Germinal center (tissue), 1 donor: ENCODE measurements at places on chromosomes 6 and 20.
A peak's percentile ranks its signal among the peaks of the same experiment; 100 is the strongest.

GRCh38 chr6:37260040-37260439 lies 2.1 kb upstream of the TMEM217 start:
- DNase-seq: no peak

- DNase-seq: no peak
Observed at GRCh38 chr6:12944001-12944400, 227.4 kb downstream of the PHACTR1 start.

GRCh38 chr6:89371849-89372505 lies 19.5 kb upstream of the UBE2J1 start:
- DNase-seq: peak; percentile 85

DNA sequence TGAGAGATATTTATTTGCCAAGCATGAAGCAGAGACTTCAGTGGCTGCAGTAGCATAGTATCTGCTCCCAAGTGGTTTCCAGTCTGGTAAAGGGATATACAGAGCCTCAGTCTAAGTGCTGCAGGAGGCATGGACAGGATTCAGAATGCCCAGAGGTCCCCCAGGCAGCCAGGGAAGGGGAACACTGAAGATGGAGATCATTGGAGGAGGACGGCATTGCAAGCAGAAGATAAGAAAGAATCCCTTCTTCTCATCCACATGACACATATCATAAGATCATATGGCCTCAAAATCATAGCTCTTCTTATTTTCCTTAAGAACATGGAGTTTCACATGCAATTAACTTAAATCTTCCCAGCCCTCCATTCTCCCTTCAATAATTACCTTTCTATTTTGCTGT lies 136.1 kb downstream of the KCNQ5 start:
- DNase-seq: no peak

DNA sequence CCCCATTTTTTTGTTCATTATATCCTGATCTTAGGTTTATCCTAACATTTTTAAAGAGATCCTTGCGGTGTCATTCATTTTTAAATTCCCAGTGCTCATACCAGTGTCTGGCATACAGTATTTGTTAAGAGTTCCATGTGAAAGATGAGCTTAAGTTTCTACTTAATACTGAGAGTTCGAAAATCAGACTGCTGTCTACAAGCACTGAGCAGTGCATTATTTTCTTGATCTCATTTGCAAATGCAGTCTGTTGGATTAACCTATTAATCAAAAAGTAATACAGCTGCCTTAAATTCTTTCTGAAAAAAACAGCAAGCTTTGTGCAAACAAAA lies 663 bp downstream of the COQ3 start:
- DNase-seq: no peak

GRCh38 chr6:90220273-90220672 lies 76.4 kb downstream of the BACH2 start:
- DNase-seq: no peak
